ENCODE measurements at places on chromosomes 6 and 20.

DNA sequence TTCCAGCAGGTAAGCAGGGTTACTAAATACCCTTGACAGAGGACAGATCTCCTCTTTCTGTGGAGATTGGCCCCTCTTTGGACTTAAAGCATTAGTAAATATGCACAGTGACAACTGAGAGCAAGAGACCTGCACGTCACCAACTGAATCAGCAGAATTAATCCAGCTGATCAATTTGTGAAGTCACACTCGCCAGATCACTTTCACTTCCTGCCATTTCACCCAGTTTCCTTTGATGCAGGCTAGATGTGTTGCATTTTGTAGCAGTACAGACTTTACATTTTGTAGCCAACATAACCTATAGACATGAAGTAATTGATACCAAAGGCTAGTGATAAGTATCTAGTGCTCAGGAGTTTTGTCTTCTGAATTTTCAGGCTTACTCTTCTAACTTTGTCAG lies 11.9 kb downstream of the SYNE1 start:
- no peak for DNase-seq

DNA sequence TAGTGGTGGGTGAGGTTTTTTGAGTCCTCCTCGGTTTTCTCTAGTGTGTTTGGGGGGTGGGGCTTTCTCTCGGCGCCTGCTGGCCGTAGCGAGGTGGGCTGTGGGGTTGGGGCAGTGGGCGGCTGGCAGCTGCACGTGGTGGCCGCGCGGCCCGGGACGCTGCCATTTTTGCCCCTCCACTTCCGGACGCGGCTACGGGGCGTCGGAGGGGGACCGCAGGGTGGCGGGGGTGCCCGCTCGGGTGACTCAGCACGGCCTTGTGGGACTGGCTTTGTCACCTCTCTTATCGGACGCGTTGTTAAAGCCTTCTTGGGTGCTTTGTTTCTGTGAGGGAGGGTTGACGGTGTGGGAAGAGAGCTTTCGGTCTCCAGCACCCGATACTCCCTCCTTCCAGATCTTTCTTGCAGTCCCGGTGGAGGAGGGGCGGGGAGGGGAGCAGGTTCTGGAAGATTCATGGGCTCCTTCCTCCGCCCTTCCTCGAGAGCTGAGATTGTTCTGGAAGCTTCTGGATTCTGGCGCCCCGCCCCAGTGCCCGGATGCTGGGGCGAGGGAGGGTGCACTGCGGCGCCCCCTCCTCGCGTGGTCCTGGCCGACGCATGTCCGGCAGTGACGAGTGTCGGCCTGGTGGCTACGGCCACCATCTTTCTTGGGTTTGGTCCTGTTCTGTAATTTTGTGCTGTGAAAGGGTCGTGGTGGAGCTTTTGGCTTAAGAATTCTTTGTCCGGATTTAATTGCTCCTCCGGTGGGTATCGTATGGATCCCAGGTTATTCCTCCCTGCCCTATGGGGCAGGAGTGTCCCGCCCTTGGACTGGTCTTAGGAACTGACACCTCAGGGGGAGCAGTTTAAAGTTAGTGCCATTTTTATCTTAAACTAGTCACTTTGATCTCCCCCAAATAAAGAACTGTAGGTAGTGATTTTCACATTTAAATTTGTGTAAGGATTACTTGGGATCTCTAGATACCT lies 719 bp downstream of the HSP90AB1 start:
- DNase-seq = no peak

DNA sequence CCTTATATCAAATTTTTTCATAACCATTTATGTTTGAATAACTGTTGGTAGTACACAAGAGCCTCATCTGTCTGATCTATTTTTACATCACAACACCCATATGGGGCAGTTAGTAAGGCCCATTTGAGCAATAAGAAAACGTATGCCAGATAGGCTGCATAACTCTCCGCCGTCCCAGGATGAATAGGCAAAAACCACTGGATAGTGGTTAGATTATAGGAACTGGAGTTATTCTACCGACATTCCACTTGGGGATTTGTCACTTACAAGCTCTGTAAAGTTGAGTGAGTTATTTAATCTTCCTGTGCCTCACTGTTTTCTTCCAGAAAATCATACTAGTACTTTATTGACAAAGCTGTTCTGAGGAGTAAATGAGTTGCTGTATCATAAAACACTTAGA lies 881.9 kb downstream of the QKI start:
- DNase-seq = no peak

GRCh38 chr20:3092611-3093379 lies 8.3 kb upstream of the AVP start:
- peak; percentile 33 for DNase-seq

DNA sequence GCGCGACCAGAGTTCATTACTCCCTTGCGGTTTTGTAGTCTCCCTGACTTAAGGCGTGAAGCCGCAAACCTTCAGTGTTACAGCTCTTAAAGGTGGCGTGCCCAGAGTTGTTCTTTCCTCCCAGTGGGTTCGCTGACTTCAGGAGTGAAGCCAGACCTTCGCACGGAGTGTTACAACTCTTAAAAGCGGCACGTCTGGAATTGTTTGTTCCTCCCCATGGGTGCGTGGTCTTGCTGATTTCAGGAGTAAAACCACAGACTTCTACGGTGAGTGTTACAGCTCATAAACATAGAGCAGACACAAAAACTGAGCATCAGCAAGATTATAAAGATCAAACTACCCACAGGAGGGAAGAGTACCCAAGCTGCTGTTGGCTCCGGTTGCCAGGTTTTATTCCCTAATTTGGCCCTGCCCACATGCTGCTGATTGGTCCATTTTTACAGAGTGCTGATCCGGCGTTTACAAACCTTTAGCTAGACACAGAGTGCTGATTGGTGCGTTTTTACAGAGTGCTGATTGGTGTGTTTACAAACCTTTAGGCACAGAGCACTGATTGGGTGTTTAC lies 10.4 kb downstream of the TMEM14C start:
- DNase-seq = no peak

DNA sequence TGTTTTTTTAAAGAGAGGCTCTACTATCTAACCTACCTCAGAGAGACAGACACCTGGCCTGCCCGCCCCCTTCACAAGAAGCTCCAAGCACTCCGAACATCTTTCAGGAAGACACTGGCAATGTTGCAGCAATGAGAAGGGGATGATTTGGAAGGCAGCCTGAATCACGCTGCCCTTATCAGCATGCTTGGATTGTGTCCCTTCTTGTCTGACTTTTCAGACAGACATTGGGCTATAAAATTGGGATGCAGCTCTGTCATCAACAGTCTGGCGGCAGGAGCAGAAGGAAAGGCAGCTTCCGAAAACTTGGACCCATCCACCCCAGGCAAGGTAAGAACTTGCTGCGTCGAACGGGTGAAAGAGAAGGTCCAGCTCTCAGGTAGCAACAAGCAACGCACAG lies 56.0 kb downstream of the CDK5RAP1 start:
- no peak for DNase-seq

DNA sequence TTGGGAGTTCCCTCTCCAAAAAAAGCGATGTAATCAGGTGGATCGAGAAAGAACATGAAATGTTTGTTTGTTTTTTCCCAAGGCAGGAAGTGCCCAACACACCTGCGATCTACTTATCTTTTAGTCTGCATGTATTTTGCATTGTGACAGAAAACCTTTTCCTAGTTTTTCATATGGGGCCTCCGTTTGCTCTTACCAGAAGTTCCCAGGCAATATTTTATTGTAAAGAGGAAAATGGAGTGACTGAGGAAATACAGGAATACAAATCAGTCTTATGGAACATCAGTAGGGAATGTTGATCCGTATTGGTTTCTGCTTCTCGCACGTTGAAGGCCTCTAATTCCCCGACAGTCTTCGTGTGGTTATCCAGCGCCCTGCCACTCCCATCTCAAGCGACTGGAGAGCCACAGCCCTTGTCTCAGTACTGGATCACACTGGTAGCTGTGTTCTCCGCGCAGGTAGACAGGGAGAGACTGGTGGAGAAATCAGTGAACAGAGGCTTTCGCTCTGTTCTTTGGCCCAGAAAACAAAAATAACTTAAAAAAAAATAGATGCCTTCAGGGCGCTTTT lies 107.4 kb downstream of the TRIM27 start:
- DNase-seq = no peak

GRCh38 chr20:36305602-36306551 lies at the start of gene DLGAP4:
Gene DLGAP4 (plus strand): TSS chr20:36306339. CDS start chr20:36431718, 125,379 bp downstream.
- DNase-seq = no peak

DNA sequence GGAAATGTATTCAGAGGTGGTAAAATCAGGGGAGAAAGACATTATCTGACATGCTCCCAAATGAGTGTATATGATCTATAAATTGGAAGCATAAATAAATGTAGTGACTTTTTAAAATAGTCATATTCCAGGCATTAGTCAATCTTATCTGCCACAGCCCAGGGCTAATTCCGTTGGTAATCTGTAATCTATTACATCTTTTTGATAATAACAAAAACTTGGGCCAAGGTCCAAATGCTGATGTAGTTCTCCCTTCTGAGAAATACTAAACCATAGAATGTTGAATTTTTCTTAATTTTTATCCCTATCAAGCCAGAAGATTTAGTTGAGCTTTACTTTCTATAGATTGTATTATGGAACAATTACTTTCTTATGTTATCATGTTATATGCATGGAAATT lies 1279.8 kb downstream of the EPHA7 start:
- no peak for DNase-seq

- no peak for DNase-seq
These were observed 312.2 kb downstream of the ADGRG6 start for GRCh38 chr6:142613981-142614380.

DNA sequence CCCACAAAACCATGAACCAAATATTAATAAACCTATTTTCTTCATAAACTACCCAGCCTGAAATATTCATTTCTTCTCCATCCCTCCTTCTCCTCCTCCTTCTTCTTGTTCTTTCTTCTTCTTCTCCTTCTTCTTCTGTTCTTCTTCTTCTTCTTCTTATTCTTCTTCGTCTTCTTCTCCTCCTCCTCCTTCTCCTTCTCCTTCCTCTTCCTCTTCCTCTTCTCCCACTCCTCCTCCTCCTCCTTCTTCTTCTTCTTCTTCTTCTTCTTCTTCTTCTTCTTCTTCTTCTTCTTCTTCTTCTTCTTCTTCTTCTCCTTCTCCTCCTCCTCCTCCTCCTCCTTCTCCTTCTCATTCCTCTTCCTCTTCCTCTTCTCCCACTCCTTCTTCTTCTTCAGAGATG lies 5.0 kb upstream of the TMEM74B start:
- DNase-seq = no peak

- no peak for DNase-seq
These were observed 85.3 kb downstream of the MAP7 start for GRCh38 chr6:136464874-136465273.

DNA sequence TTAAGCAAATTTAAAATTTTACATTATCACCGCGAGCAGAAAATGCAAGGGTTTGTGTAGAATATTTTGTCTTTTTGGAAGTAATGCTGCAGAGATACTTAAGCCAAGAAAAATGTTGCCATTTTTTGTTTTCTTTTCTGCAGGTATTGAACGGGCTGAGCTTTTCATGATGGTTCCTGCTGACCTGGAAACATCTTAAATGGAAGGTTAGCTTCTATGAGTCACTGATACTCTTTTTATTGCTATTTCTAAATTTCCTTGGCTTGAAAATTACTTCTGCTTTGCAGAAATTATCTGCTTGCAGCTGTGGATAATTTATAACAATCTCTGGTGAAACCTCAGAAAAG lies 12.7 kb downstream of the SYTL3 start:
- DNase-seq = no peak

DNA sequence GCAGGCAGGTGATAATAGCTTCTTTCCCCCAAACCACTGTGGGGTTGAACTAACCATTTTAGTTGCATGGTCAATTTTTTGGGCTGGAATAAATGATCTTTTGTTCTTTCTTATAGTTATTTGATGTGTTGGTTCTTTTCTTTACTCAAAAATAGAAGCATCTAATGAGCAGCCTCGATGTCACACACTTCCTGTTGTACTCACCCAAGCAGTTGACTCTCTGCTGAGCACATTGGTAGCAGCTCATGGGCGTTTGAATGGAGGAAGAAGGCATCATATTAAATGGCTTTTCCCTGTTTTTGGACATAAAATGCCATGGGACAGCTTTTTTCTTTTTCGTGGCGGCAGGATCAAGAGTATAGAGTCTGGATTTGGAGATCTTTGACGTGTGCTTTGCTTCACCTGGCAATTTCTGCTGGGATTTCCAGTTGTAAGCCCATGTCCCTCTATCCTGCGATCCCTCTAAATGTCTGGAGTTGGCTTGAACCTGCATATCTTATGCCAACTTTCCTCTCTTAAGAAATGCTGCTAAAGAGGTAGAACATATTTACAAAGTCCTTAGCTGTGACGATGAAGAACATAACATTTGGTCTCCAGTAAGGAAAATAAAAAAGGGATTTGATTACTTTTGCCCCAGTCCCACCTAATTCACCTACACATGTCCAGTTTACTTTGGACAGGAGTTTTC lies 268.3 kb downstream of the PRL start:
- peak; percentile 20 for DNase-seq

DNA sequence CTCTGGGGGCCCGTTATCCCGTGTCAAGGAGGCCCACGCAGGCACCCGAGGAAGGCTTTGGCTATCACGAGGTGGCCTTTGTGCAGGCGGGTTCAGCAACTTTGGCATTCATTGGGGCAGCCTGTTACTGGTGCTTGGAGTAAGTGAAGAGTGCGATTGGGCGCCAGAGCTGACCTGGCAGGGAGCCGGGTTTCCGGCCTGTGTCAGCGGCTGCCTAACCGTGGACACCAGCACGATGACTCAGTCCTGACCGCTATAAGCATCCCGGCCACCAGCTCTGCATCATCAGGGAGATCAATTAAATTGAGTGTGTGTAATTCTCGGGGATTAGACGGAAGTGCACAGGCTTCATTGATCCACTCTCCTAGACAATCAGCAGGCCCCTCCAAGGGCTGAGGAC lies 45.9 kb downstream of the CDH4 start:
- no peak for DNase-seq

- no peak for DNase-seq
These were observed 99.5 kb upstream of the ZNFX1 start for GRCh38 chr20:49377326-49377725.

DNA sequence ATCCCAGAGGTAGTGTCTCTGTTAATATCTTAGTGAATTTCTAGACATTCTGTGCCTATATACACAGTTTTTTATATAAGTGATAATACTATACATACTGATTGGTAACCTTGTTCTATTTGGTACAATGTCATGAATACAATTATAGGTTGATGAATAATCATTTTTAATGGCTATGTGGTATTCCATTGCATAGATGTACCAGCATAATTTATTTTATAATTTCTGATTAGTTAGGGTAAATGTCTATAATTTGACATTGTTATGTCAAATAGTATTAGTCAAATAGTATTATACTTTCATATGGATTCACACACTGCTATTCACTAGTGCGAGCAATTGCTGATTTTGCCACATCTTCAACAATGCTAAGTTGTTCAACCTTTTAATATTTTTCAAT lies 110.8 kb upstream of the SCGN start:
- no peak for DNase-seq

Data from Kasumi-1 (cell line).